ENCODE measurements at places on chromosomes 5 and 9.
A peak's percentile ranks its signal among the peaks of the same experiment; 100 is the strongest.

DNA sequence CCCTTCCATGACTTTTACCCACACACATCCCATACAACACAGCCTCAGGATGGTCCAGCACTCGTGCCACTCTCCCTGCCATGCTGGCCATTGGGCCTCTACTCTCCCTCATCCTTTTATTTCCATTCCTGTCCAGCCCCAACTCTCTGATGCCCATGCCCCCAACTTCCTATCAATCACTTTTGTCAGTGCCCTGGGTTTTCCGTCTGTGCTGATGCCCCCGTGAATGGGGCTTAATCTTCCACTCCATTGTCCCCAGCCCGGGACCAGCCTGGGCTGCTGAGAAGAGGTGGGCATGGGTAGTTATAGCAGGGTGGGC, 12.6 kb upstream of the ACSL6 start:
- H3K27ac ChIP-seq = no peak overlapping the region
- H3K36me3 ChIP-seq = no peaks in the 10 kb centered on the region
- no peak for DNase-seq
- no peak overlapping the region for H3K4me3 ChIP-seq
- peaks cover 17% of the 10 kb centered on the region for H3K27me3 ChIP-seq

DNA sequence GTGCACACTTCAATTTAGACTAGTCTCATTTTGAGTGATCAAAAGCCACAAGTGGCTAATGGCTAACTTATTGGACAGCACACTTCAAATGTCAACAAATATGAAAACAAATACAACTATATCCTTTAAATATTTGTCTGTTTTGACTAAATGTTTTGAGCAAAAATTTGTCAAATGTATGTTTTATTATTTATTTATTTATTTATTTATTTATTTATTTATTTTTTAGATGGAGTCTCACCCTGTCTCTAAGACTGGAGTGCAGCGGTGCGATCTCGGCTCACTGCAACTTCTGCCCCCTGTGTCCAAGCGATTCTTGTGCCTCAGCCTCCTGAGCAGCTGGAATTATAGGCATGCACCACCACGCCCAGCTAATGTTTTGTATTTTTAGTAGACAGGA, 1392.1 kb upstream of the WWC1 start:
- no peaks in the 10 kb centered on the region for H3K36me3 ChIP-seq
- no peak overlapping the region for H3K27ac ChIP-seq
- H3K4me3 ChIP-seq = no peak overlapping the region
- no peaks in the 10 kb centered on the region for H3K27me3 ChIP-seq

DNA sequence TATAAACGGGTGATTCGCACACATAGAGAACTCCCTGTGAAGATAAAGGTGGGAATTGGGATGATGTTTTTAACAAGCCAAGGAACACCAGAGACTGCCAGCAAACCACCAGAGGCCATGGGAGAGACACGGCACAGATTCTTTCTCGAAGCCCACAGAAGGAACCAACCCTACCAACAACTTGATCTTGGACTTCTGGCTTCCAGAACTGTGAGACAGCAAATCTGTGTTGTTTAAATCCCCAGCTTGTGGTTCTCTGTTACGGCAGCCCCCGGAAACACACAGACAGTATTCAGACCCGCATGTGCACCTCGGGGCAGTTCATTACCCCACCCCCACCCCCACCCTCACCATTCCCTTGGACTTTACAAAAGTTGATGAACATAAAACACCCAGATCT, 12.8 kb downstream of the AMBP start:
- peak; percentile 8 for DNase-seq
- H3K27ac ChIP-seq = no peak overlapping the region
- H3K4me3 ChIP-seq = no peak overlapping the region
- no peaks in the 10 kb centered on the region for H3K36me3 ChIP-seq

- no peak overlapping the region for H3K4me3 ChIP-seq
- no peak overlapping the region for H3K27ac ChIP-seq
- H3K36me3 ChIP-seq = no peaks in the 10 kb centered on the region
- DNase-seq = no peak
Measured at GRCh38 chr5:94908889-94909480, 290.5 kb downstream of the SLF1 start.

GRCh38 chr9:108184941-108185340, 670.8 kb downstream of the ACTL7B start:
- no peak overlapping the region for H3K4me3 ChIP-seq
- no peaks in the 10 kb centered on the region for H3K4me1 ChIP-seq
- no peak overlapping the region for H3K27ac ChIP-seq
- DNase-seq = no peak

DNA sequence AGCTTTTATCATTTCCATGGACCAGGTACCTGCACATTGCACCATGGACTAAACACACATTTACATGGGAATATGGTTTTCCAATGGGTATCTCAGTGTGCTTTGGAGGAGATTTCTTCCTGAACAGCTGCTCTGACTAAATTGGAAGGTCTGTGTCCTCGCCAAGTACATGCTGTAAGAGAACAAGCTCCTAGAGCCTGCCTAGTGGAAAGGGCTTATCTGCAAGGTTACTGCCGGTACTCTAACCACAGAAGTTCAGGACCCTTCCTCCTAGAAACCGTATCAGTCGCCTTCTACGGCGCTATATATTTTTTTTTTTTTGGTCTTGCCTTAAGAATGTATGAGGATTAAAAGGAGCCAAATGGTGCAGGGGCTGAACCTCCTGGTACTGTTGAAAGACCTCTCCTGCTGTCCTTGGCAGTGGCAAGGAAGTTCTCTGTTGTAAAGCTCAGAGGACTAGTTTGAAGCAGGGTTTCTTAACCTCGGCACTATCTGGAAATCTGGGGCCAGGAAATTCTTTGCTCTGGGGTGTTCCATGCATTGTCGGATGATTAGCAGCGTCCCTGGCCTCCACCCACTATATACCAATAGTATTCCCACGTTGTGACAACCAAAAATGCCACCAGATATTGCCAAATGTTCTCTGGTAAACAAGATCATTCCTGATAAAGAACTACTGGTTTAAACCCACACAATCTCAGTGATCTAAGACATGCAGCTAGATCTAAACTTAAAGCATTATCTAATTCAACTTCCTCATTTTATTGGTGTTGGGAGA, 107.4 kb downstream of the FBXO38 start:
- H3K4me3 ChIP-seq = no peak overlapping the region
- H3K27me3 ChIP-seq = peaks cover 56% of the 10 kb centered on the region
- H3K27ac ChIP-seq = no peak overlapping the region
- H3K36me3 ChIP-seq = no peaks in the 10 kb centered on the region

DNA sequence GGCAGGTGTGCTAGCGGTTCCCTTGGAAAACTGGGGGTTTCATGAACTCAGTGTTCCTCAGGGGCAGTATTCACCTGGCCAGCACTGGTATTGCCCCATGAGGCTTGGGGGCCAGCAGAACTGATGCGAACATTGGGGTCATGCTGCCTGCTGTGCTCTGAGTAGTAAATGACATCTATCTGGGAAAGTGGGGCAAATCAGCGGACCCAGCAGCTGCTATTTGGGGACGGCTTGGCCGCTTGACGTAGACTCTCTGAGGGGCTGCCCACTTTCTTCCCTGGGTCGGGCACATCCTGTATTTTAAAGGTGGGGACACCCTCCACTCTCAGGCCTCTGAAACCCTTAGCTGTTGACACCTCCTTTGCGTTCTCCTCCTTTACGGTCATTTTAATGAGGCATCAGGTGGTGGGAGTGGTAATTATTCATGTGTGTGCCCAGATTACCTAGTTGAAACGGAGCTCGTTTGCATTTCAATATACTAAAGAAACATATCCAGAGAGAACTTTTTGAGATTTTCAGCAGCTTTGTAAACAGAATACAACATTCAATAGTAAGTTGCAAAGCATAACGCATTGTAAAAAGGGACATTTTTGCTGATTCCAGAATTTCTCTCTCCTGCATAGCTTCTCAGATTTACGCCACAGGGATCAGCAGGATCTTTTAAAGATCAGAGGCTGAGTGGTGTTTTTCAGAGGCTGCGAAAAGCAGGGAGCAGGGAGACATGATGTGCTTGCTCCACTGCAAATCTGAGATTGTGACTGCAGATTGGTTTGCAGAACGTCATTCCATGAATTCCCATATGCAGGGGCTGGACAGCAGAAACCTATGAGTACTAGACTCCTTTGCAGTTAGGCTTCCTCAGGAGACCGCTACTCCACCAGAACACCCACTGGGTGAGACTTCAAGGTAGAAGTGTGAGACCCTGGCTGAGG, 56.8 kb upstream of the ZFR start:
- H3K27ac ChIP-seq = no peak overlapping the region
- no peak for DNase-seq
- no peaks in the 10 kb centered on the region for H3K36me3 ChIP-seq
- H3K4me3 ChIP-seq = no peak overlapping the region
- peaks cover 13% of the 10 kb centered on the region for H3K4me1 ChIP-seq
- peaks cover 22% of the 10 kb centered on the region for H3K27me3 ChIP-seq

GRCh38 chr9:110746211-110746930, 77.8 kb downstream of the MUSK start:
- H3K27me3 ChIP-seq = no peaks in the 10 kb centered on the region
- H3K4me1 ChIP-seq = no peaks in the 10 kb centered on the region
- no peaks in the 10 kb centered on the region for H3K36me3 ChIP-seq
- H3K27ac ChIP-seq = no peak overlapping the region
- DNase-seq = no peak

- no peak overlapping the region for H3K4me3 ChIP-seq
- H3K4me1 ChIP-seq = no peaks in the 10 kb centered on the region
- no peak for DNase-seq
- H3K36me3 ChIP-seq = no peaks in the 10 kb centered on the region
Measured at GRCh38 chr9:101795147-101795546, 56.7 kb upstream of the GRIN3A start.

DNA sequence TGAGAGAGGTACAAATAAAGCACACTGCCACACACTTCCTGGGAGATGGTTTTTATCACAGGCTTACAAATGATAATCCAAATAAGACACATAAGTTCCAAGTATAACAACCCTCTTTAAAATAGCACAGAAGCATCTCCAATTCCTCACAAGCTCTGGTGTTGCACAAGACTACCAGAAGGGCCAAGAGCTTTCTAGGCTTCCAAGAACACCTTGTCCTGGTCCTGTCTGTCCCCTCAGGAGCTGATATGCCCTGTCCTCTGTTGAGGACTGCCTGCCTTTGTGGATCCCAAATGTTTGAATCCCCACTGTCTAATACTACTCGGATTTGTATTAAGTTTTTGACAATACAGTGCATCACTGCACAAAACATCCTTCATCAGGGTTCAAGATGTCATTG, 110.1 kb downstream of the SPOCK1 start:
- H3K36me3 ChIP-seq = no peaks in the 10 kb centered on the region
- no peak overlapping the region for H3K4me3 ChIP-seq
- no peaks in the 10 kb centered on the region for H3K4me1 ChIP-seq
- H3K27ac ChIP-seq = no peak overlapping the region

DNA sequence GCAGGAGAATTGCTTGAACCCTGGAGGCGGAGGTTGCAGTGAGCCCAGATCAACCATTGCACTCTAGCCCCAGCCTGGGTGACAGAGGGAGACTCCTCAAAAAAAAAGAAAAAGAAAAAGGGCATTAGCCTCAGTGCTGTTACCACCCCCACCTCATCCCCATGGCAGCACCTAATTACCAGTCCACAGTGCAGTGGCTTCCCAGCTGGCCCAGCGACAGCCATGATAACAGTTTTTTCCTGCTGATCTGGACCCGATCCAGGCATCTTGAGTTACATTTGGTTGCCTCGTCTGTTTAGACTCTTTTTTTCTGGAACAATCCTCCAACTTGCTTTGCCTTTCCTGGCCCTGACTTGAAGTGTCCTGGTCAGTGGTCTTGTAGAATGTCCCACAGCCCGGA, 24.4 kb downstream of the NCS1 start:
- DNase-seq = no peak
- no peaks in the 10 kb centered on the region for H3K27me3 ChIP-seq
- H3K36me3 ChIP-seq = no peaks in the 10 kb centered on the region
- no peak overlapping the region for H3K27ac ChIP-seq
- no peak overlapping the region for H3K4me3 ChIP-seq

GRCh38 chr5:947626-948471, 55.2 kb downstream of the TRIP13 start:
- H3K4me3 ChIP-seq = no peak overlapping the region
- H3K27me3 ChIP-seq = peaks cover 63% of the 10 kb centered on the region
- H3K27ac ChIP-seq = no peak overlapping the region
- H3K36me3 ChIP-seq = no peaks in the 10 kb centered on the region
- H3K4me1 ChIP-seq = no peaks in the 10 kb centered on the region

DNA sequence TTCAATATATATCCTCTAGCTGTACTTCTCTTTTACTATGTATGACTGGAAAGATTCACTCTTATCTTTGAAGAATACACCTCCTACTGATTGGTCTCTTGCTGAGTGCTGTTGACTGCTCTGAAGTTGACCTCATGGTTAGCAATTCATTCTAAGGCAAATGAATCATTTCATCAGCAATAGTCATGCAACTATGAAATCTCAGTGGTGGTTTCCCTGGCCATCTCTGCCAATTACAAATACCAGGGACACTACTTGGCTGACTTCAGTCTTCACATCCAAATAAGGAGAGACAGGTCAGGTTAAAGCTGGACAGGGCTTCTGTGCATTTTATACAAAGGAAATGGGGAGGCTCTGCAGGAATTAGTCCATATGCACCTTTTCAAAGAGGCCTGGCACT, 333.5 kb upstream of the ACTBL2 start:
- no peaks in the 10 kb centered on the region for H3K36me3 ChIP-seq
- H3K4me3 ChIP-seq = no peak overlapping the region
- no peak for DNase-seq
- no peaks in the 10 kb centered on the region for H3K27me3 ChIP-seq

- no peak for DNase-seq
- no peaks in the 10 kb centered on the region for H3K4me1 ChIP-seq
- H3K27ac ChIP-seq = no peak overlapping the region
- no peaks in the 10 kb centered on the region for H3K27me3 ChIP-seq
Measured at GRCh38 chr9:10059044-10059443, 553.8 kb downstream of the PTPRD start.

DNA sequence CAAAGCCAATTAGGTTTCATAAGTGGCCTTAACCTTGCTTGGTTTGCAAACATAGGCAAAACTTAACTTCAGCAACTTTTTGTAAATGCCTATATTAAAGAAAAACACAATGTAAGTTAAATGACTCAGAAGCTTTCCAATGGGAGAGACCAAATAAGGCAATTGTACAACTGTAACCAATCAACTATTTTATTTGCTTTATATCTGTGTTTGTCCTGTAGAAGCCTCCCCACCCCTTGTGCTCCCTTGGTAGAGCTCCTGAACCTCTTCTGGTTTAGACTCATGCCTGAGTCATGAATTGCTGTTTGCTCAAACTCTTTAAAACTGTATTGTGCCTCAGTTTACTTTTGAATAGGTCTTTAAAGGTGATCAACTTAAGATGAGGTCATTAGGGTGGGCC, 3.0 kb upstream of the C1QTNF3 start:
- DNase-seq = no peak
- H3K4me1 ChIP-seq = no peaks in the 10 kb centered on the region
- no peak overlapping the region for H3K27ac ChIP-seq
- H3K27me3 ChIP-seq = no peaks in the 10 kb centered on the region
- peaks cover 1% of the 10 kb centered on the region for H3K36me3 ChIP-seq

DNA sequence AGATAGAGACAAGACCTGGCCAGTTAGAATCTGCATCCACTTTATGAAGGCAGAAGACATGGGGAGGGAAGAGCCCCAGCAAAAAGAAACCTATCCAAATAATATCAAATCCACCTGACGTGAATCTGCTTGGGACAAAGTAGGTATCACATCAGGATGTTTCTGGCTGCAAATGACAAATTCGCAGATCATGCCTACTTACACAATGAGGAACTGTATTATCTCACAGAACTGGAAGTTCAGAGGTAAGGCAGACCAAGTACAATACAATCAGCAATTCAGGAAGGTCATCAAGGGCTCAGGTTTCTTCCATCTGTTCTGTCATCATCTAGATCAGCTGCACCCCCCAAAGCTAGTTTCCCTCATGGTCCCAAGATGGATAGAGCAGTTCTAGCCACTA, 13.2 kb upstream of the NR4A3 start:
- H3K27ac ChIP-seq = no peak overlapping the region
- DNase-seq = no peak
- no peak overlapping the region for H3K4me3 ChIP-seq

Data from activated CD8-positive, alpha-beta memory T cell treated with anti-CD3 and anti-CD28 coated beads, Interleukin-2, amount 10 ng/mL, durations not matched to agents 7 days and 5 days (primary cell).